ENCODE measurements at places on chromosomes 1 and 21.

- no peak for DNase-seq
Observed at GRCh38 chr1:67890857-67891256, 57.6 kb upstream of the GNG12 start.

GRCh38 chr1:6141592-6141991 lies 38.5 kb downstream of the CHD5 start:
- no peak for DNase-seq

DNA sequence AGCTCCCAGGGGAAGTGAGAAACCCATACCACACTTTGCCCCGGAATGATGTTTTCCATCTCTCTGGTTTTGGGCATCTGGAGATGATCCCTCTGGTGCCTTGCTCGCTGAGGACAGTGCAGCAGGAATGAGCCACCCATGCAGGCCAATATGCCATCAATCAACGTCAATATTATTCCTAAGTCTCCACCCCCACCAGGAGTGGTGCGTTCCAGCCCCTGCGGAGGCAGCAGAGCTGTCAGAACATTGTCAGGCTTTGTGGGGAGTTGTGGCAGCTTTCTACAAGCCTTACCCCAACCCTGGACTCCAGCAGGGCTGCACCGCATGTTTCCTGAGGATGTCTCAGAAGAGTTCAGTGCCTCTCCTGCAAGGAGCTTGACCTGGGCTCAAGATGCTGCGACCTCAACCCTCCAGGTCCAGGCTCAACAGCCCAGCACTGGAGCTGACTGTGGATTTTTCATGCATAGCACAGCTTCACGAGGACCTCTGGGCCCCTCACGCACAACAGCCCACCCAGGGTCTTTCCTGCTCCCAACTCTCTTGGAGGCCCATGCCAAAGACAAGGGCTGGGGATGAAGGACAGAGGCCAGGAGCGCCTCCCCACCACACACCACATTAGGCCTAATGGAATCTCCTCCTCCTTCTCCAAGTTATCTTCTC lies 67.5 kb downstream of the PSMG1 start:
- DNase-seq, result no peak

DNA sequence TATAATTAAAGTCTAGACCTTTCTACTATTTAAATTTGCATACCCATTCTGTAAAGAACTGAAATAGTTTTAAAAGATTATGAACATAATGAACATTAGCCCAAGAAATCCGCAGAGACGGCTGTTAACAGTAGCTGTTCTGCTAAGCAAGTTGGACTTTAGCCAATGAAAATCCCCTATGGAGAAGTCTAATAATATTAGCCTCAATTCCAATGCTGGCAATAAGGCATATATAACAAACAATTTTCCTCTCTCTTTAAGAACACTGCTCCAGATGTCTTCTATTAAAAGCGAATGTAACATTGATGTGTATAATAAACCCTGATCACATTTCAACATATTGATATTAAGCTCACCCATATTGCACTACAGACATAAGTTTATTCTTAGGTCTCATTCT lies 221.3 kb upstream of the KCTD3 start:
- DNase-seq, result no peak

GRCh38 chr1:110433803-110434202 lies 17.1 kb upstream of the PROK1 start:
- no peak for DNase-seq

- no peak for DNase-seq
Observed at GRCh38 chr1:226195144-226195543, 8.6 kb upstream of the ACBD3 start.

- no peak for DNase-seq
Observed at GRCh38 chr1:26239936-26240335, 5.9 kb downstream of the CEP85 start.

GRCh38 chr1:208029381-208030287 lies 118.7 kb upstream of the CD34 start:
- DNase-seq, result no peak

- DNase-seq, result no peak
Observed at GRCh38 chr1:12333036-12333785, 103.4 kb downstream of the VPS13D start.

DNA sequence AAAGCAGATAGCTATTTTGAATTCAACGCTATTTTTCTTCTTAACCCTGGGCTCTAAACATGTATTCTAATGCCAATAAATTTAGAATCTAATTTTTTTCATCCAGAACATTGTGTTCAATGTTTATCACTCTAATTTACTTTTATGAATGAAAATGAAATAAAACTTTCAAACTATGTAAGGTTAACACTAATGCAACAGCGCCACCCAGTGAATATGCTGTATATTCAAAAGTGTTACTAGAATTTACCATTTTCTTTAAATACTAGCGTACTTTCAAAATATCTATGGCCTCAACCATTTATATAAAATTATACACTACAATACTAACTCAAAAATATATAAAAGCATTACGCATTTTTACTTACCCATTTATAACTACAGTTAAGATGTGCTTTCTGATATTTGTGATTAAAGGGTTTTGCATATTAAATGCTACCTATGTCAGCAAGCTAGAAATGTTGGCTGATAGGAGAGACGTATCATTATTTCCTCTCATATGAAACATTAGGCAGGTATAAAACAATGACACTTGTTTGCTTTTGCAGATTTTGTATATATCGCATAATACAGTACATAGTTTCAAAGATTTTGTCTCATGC lies 5.9 kb upstream of the NUF2 start:
- DNase-seq, result no peak

- no peak for DNase-seq
Observed at GRCh38 chr1:184888505-184888904, 85.8 kb downstream of the NIBAN1 start.

DNA sequence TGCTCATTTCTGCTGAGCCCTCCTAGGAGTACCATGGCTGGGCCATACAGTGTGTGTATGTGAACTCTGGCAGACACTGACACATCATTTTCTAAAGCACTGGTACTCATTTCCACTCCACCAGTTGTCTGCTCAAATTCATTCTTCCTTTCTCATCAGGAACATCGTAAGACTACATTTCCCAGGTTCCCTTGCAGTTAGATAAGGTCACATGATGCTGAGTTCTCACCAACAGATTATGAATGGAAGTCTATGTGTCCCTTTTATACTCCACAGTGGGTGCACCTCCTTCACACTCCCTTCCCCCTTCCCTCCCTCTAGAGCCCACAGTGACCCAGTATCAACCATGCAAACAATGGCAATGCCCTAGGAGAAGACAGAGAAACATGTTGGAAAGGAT lies 38.3 kb upstream of the PAX7 start:
- DNase-seq, result no peak

- DNase-seq, result no peak
Observed at GRCh38 chr1:75233302-75233929, 99.2 kb downstream of the LHX8 start.

- no peak for DNase-seq
Observed at GRCh38 chr1:115266729-115267421, 71.2 kb downstream of the NGF start.

DNA sequence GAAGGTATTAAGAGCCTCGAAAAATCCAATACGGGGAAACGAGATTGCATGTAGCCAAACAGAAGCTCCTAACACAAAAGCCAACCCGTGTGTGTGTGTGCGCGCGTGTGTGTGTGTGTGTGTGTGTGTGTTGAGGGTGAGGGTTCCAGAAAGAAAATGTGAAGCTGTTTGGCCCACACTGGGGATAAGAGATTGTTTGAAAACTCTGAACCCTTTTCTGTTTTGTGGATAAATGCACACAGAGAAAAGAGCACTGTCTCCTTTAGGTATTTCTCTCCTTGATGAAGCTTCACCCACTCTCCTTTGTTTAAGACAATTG lies 1.9 kb downstream of the WLS start:
- no peak for DNase-seq

DNA sequence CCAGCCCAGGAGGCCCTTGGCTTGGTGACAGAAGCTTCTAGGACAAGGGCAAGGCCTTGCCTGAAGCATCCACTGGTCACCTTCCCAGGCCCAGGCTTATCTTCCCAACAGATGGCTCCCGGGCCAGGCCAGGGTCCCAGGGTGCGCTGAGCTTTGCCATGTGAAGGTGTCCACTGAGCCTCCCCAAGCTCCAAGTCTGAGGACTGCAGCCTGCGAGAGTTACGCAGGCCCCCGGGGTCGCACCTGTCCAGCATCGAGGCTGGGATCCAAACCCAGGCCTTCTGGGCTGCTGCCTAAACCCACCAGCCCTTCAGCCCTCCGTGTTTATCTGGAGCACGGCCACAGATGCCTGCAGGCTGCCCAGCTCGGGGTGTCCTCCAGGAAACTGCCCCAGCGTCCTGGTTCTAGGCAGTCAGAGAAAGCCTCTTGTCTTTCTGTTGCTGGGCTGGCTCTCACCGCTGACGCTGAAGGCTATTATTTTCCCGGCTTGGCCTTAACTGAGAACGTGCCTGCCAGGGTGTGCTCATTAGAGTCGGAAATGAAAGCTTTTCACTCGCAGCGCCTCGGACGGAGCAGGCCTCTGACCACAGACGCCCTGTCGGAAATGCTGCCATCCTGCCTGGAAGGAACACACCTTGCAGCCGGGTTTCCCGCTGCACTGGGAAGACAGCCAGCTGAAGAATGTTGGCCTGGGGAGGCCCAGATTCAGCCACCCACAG lies 71.4 kb downstream of the MEGF6 start:
- DNase-seq, result no peak

- DNase-seq, result no peak
Observed at GRCh38 chr1:201749059-201749690, 79.8 kb upstream of the IPO9 start.

DNA sequence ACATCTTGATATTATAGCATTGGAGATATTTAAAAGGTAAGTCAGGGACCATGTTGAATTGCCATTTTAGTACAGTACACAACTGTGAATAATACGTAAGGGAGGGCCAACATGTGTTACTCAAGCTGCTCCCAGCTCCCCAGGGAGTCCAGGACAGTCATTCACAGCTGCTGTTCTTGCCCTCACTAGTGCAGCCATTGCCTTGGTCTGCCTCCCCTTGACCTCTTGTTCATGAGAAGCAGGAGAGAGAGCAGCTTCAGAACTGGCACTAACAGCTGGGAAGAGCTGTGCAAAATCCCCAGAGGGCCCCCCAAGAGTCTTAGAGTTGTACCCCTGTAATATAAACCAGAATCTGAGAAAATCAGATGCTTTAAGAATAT lies 16.4 kb downstream of the TCEANC2 start:
- DNase-seq, result no peak

DNA sequence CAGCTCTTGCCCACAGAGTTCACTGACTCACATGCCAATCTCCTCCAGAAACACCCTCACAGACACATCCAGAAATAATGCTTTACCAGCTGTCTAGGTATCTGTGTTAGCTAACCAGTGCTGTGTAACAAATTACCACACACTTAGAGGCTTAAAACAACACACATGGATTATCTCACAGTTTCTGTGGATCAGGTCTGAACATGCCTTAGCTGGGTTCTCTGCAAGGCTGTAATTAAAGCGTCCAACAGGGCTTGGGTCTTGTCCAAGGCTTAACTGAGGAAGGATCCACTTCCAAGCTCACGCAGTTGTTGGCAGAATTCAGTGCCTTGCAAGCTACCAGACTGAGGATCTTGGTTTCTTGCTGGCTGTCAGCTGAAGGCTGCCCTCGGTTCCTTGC lies 92.5 kb upstream of the RGS4 start:
- DNase-seq, result no peak

DNA sequence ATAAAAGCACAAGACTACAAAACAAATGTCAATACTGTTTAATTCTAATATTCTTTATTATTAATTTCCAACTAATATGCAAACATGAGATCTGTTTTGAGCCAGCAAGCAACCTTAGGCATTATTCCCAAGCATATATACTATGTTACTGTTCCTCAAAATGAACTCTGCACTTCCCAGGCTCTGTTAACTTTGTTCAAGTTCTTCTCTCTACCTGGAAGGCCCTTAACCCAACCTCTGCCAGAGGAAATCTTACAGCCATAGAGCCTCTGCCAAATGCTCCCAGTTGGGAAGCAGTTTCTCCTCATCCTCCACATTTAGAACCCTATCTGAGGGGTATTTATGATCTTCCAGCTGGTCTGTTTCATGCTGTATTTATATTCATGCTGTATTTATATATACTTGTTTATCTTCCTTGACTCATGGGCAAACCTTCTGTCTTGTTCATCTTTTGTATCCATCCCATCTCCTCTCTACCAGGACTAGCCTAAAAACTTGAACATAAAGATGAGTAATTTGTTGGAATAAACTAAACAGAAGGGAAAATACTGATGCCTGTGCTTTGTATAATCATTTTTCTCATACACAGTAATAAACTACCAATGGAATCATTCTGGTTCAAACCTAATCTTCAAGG lies 5.3 kb downstream of the IVNS1ABP start:
- DNase-seq, result no peak

DNA sequence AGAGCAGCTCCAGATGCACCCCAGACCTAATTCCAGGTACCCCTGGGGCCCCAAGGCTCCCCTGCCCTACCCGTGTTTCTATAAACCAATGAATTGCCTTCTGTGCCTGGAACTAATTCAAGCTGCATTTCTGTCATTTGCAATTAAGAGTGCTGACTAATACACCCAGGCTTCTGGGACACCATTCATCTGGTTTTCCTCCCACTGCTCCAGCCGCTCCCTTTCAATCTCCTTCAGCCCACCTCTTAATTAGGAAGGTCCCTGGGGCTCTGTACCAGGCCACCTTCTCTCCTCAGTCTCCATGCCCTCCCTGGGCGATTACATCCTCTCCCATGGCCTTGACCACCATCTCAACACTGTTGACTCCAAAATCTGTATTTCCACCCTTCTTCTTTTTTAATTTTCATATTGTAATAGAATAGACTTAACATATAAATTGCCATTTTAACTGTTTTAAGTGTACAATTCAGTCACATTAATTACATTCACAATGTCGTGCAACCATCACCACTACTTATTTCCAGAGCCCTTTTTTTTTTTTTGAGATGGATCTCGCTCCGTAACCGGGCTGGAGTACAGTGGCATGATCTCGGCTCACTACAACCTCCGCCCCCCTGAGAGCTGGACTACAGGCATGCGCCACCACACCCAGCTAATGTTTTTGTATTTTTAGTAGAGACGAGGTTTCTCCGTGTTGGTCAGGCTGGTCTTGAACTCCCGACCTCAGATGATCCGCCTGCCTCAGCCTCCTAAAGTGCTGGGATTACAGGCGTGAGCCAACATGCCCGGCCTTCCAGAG lies 9.2 kb upstream of the GJB3 start:
- DNase-seq, result no peak
